GM06990 (cell line): ENCODE measurements at places on chromosomes 12 and 14.

DNA sequence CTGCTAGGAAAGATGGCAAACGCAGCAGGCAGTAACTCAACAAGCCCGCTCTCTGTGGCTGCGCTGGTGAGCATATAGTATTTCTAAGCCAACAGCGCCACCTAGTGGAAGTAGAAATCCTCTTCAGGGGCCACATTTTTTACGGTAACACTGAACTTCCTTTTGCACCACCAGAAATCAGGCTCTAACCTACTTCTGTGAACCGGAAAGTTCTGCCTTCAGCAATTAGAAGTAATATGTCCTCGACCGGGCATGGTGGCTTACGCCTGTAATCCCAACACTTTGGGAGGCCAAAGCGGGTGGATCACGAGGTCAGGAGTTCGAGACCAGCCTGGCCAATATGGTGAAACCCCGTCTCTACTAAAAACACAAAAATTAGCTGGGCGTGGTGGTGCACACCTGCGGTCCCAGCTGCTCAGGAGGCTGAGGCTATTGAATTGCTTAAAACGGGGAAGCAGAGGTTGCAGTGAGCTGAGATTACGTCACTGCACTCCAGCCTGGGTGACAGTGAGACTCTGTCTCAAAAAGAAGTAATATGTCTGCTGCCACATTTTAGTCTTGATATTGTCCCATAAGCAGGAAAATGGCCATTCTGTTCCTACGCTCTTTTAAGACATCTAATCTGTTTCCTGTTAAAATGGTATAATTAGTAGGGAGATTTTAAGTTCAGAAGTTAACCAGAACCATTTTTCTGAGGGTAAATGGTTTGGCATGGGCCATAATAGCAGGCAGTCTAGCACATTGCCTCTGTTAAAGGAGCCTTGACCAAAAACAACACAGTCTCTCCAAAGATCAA, 26.8 kb downstream of the APOBEC1 start:
- DNase-seq, result peak; percentile 39

GRCh38 chr14:68651075-68651474, 141.8 kb downstream of the ZFP36L1 start:
- DNase-seq, result no peak

DNA sequence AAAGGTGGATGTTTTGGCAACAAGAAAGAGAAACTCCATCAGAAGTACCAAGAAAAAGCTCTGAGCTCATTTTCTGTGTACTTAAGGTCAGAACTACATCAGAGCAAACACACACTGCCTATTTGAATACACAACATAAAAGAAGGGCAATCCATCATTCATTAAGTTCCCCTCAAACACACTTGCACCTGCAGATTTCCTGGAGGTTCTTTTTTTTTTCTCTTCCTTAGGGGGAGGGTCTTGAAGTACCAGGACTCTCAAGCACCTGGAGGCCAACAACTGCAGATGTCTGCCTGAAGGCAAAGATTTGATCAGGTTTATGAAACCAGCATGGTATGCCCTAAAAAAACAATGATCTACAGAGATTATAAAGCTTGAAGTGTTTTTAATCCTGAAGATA, 26.1 kb upstream of the PTHLH start:
- DNase-seq, result no peak

GRCh38 chr12:66354291-66354690, 52.0 kb downstream of the HELB start:
- no peak for DNase-seq

DNA sequence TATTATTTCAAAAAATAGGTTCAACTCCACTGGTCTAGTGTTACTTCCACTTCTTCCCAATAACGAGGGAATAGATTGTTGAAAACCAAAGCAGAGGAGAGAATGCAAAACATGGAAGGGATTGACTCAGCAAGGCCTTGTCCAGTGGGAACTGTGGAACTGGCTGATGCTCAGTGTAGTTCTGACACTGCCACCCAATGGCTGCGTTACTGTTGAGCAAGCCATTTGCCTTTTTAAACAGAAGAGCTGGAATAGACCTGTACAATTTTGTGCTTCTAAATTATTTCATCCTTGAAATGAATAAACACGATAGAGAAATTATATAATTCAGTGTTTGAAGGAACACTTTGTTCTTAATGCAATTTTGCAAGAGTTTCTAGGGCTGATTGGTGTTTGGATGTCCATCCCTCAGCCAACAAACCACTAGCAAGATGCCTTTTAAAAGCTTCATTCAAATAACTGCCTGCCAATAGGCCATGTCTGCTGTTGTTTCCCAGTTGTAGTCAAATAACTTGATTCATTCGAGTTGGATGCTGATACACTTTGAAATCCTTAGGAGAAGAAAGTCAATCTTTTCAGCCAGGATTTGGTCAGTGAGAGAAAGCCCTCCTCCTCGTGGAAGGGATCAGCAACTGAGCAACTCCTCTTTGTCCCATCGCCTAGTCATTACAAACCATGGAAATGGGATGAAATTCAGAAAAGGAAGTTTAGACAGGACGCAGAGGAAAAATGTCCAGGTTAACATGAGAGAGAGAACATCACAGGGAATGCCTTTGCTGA, 7.3 kb upstream of the MGP start:
- DNase-seq, result no peak

DNA sequence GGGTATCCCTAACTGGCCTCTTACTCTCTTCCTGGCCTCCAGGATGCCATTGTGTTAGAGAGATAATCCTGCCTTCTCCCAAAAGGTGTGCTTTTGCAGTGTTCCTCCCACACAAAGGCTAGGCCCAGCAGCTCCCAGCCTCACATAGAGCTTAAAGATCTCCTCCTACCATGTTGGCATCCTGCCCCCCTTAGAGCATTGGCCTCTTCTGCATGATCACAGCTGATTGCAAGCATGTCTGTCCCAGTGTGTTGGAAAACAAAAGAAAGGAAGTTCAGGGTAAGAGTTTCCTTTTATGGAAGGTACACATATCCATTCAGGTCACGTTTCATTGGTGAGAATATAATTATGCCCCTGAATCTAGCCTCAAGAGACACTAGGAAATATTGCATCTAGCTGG, 405.4 kb downstream of the TMTC2 start:
- DNase-seq, result no peak

GRCh38 chr14:54650331-54650958, 83.5 kb downstream of the SAMD4A start:
- no peak for DNase-seq

DNA sequence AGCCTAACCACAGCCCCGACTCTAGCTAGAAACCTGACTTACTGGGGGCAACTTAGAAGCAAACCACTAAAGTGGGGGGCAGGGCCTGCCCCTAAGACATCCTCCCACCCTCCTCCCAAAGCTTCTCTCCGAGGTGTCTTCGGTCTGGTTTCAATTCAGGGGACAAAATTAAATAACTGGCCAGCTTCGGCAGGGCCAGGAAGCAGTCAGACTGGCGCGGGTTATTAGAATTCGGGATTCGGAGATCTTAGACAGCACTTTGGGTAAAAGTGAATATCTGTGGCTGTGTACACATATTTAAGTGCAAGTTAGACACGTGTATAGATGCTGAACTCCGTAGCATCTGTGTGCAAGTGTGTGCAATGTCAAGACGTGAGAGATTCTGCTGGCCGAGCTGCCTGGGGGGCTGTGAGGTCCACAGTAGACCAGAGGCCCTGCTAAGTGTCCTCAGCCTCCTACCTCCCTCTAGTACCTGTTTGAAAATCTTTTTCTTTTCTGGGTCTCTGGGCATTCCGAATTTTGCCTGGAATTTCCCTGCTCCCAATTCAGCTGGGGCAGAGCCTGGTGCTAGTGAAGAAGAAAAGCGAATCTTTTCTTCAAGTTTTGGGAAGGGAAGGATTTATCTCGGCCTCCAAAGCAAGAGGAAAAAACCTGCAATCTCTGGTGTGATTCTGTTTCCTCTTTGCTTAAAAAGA, 4.0 kb upstream of the HOXC10 start:
- DNase-seq, result no peak

- no peak for DNase-seq
Observed at GRCh38 chr12:91492648-91493047, 310.0 kb upstream of the DCN start.

DNA sequence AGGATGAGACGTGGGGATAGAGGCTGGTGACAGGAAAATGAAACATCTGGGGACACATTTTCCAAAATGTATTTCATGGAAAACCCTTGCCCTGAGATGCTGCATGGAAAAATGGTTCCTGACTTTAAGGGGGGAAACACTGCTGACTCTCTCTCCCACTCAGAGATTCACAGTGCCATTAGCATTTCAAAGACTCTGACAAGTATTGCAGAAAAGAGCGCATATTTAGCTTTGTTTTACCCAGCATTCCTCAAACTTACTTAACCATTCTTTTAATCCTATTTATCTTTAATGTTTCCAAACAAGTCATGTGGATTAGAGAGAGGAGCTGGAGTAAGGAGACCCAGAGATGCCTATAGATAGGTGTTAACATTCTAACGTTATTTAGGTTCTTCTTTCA, 141.8 kb upstream of the DYRK2 start:
- no peak for DNase-seq

DNA sequence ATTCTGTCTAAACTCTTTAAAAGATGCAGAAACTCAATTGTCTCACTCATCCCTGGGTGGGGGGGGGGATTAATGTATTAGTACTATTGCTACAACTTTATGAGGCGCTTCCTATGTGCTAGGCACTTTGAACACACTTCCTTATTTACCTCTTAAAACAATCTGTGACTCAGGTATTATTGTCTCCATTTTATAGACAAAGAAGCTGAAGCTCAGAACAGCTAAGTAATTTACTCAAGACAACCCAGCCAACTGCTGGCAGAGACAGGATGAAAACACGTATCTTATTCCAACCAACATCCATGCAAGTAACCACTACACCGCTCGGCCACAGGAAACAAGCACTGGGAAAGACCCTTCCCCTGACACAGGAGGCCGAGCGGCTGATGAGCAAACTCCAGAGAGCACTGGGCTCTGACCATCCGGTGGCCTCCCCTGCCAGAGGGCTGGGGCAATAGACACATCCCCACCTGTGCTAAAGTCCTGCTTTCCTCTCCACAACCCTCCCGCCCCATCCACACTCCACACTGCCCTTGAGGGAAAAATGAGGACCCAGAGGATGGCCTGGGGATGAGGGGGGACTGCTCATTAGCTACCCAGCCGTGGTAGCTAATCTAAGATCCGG, 244.2 kb downstream of the DPF3 start:
- no peak for DNase-seq
